Natural killer cell (primary cell): ENCODE measurements at places on chromosomes 4 and X.

GRCh38 chr4:70954032-70954431, 39.4 kb upstream of the DCK start:
- no peak for DNase-seq

DNA sequence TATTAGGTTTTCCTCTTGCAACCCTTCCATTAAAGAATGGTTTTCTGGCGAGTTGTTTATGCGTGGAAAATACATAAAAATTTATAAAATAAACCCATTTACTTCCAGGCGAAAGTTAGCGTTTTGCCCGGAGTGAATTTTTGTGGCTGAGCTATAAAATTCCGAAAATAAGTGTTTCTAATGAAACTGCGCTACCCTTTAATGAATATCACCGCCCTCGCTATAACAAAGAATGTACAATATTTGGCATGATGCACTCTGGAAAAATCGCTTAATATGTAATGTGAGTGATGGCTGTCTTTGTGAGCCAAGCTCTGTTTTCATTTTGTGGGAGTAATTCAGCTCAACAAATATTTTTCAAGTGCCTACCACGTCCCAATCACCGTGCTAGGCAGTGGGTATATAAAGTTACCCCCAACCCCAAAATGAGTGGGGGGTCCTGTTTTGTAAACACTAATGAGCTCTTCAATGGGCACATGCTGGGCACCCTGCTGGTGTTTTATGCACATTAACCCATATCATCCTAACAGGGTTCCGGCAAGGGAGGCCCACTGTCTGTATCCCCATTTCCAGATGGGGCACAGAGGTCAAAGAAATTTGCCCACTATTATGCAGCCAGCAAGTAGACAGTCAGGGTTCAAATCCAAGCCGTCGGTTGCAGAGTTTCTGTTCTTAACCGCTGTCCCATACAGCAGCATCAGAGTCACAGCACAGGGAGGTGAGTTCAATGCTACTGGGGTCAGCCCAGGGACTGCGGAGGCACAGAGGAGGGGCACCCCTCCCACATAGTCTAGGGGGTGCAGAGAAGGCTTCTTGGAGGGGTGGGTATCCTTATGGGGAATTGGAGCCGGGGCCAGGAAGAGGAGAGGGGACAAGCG, 65.7 kb upstream of the STX18 start:
- no peak for DNase-seq

- DNase-seq = no peak
Measured at GRCh38 chr4:13285336-13285735, 198.8 kb downstream of the RAB28 start.

- DNase-seq = no peak
Measured at GRCh38 chrX:40031911-40032310, 65.8 kb downstream of the BCOR start.

DNA sequence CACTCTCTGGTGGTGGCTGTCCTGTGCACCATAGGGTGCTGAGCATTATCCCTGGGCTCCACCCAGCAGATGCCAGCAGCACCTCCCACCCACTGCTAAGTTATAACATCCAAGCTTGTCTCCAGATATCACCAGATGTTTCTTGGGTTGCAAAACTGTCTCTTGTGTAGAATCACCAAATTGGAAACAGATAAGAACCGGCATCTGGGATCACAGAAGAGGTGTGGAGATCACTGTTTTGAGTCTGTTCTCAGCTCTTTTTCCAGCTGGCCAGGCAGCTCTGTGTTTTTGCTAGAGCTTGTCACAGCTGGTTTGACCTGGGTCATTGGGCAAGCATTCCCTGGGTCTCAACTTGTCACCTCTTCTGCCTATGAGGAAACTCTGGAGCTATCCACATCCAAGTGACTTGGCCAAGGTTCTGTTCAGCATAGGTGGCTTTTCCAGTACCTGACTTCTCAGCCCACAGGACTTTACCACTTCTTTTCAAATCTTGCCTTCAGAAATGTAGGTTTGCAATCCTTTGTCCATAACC, 15.3 kb upstream of the PUDP start:
- DNase-seq = no peak

DNA sequence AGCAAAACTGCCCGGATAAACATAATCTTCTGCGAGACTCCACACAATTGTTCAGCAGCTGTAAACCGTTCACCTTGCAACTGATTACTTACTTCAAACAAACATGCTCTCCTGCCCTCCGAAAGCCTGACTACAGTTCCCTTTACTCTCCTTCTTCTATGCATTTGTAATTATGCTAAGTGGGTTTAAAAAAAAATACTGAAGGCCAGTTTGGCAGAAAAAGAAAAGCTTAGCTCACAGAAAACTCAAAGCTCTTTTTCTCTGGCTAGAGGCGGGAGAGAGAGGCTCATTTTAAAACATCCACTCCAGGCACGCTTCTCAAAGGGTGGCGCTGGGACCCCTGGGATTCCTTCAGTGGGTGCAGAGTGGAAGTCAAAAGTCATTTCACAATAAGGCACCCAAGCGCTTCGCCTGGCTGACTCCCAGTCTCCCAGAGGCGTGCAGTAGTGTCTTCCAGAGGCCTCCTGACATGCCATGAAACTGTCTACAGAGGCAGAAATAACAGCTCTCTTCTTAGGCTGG, 1.9 kb downstream of the DHRSX start:
- no peak for DNase-seq

DNA sequence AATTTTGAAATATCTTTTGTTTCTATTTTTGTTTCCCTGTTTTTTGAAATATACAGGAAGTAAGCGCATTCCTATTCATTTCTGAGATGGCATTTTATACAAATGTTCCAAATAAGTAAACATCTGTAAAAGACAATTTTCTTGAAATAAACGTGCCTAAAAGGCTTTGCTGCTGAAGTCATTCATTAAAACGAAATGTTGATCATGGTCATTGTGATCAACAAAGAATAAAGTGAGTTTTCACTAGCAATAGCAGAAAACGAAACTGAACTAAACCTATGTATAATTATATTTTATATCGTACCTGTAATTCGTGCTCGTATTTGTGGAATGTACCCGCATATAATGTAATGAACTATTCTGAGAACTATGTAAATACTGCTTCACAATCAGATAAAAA, 221.2 kb downstream of the MGST2 start:
- no peak for DNase-seq

DNA sequence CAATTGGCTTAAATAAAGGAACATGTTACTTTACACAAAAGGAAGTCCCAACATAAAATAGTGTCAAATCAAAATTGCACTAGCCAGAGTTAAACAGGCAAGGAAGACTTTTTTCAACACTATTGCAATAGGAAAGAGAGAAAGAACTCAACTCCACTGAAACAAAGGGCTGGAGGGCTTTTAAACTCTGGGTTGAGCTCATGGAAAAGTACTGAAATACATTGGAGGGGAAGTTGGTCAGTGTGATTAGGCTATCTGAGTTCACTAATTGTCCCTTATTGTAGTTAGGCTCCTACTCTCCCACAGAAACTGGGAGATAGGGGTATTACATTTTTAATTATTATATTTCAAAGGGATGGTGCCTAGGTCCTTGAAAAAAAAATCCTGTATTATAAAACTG, 491.2 kb upstream of the LCORL start:
- DNase-seq = no peak
